Stimulated activated CD4-positive, alpha-beta T cell treated with anti-CD3 and anti-CD28 coated beads, TNF-alpha, amount 100 ng/mL, for 1 hour (primary cell): ENCODE measurements at places on chromosomes 5 and 9.

GRCh38 chr9:77826621-77827020 is 178.5 kb upstream of the GNA14 start:
- no peak for DNase-seq

DNA sequence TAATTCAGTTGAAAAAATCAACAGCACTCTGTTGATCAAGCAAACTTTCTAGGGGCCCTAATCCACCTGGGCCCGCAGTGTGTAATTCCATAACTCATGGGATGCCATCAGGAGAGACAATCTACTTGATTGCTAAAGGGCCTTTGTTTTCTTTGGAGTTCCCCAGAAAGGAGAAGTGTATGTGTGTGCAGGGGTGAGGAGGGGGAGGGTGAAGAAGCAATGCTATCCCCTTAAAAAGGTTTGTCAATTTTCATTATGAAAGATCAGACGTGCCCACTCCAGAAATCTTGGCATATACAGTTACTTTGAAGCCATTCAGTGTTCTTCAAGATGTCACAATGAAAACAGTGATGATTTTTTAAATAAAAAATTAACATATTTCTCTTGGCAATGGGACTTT is 6.2 kb downstream of the PARP8 start:
- DNase-seq: no peak

GRCh38 chr9:93246111-93246510 is 62.2 kb downstream of the WNK2 start:
- no peak for DNase-seq

- DNase-seq: no peak
Observed at GRCh38 chr5:159678657-159679392, 237.5 kb upstream of the ADRA1B start.

DNA sequence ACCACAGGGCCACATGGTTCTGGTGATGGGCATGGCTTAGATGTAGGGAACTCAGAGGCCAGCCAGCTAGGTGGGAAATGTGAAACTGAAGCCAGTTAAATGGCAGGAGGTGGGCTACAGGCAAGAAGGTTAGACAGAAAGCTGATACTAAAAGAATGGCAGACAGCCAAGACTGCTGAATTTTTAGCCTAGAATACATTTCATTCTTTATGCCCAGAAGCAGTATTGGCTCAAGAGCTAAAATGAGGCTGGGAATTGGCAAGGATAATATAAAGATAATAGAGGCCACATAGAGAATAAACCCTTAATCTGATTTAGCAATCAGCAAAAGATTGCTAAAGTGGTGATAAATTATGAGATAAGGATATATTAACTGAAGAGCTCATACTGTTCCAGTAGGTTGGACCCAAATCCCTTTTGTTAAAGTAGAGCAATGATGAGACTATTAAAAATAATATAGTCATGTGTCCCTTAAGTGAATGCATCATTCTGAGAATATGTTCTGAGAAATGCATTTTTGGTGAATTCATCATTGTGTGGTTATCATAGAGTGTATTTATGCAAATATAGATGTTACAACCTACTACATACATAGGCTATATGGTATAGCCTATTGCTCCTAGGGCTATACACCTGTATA is 234.3 kb downstream of the CHSY3 start:
- no peak for DNase-seq

DNA sequence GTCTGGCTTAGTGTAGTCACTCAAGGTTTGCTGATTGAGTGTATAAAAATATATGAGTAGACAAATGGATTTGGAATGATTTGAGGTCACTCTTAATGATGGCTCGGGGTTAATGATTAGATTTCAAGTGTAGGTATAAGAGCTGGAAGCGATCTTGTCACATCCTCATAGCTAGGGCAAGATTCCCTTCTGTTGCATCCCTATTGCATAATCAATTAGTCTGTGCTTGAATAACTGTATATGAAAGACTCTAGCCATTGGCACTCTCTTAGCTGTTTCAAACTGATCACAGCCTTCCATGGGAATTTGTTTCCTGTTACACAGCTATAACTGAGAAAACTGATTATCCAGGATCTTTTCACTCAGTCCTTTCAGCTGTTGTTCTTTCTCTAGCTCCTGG is 811.6 kb downstream of the TLE4 start:
- no peak for DNase-seq
